ENCODE measurements at places on chromosomes 7 and 10. TPM values are rescaled to one million over a fixed set of nuclear protein-coding genes. Genes with fewer than 3 reads are reported as not detected.

- no peak for DNase-seq
These were observed 630.6 kb downstream of the KCNMA1 start for GRCh38 chr10:77006836-77007511.

DNA sequence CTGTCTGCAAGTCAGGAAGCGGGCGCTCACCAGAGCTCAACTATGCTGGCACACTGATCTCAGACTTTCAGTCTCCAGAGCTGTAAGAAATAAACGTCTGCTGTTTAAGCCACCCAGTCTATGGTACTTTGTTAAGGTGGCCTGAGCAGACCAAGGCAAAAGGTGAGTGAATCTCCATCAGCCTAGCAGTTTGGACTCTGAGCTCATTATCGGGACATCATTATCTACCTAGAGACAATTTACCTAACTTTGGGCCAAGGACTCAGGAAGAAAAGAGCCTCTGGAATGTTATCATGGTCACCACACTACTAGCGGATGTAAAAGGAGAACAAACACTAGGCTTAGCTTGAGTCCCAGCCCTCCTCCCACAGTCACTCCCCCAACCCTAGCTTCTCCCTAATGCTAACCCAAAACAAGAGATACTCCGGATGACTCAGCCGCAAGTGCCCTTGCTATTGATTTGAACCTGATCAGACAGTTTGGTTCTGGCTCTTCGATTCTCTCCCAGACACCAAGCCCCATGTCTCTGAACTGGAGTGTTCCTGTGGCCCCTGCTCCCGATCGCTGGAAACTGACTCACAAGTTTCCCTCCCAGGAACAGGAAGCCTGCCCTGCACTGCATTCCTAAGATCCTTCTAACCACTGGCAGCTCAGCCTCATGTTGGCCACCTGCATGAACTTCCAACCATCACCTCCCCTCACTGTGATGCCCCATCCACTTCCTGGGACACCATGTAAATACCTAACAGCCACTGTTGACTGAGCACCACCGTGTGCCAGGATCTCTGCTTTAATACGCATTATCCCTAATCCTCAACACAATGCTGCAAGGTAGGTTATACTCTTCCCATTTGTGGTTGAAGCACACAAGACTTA, 34.5 kb downstream of the CREB3L2 start:
- no peak for DNase-seq

DNA sequence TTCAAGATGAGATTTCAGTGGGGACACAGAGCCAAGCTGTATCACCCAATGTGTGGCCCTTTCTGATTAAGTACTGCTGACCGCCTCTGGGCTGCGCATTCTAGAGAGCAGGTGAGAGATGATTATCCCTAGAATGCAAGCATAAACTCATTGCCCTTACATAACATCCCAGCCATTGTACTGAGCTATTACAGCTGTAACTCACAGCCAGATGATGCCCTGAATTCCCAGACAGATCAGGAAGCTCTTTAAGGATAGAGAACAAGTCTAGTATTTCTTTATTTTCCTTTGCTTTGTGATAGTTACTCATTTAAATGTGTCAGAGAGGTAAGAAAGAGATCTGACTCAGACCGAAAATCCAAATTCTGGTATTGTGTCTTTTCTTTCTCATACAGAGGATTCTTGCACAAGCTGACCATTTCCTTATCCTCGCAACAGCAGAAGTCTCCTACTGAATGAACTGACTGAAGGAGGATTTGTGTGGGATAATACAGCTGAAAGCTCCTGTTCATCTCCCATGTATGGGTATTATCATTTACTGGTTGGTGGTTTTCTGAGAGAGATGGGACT, 58.4 kb downstream of the ZNF22 start:
- no peak for DNase-seq

GRCh38 chr10:128210215-128211063, 84.2 kb upstream of the MKI67 start:
- DNase-seq: peak; percentile 63

GRCh38 chr10:28294169-28294532, 8.7 kb downstream of the MPP7 start:
- DNase-seq: no peak

- no peak for DNase-seq
These were observed 73.3 kb upstream of the AGK start for GRCh38 chr7:141477865-141478264.

DNA sequence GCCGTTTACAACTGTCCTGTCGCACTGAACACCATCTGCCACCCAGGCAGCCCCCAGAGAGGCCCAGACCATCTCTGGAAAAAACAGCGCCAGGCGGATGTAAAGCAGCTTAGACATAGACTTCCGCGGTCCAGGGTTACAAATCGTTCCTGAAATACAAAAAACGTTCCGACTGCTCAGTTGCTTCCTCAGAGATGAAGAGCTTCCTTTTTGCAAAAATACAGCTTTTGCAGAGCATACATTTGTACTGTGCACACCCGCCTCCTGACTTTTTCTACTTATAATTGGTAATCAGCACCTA, 11.4 kb downstream of the DAGLB start:
- no peak for DNase-seq

GRCh38 chr7:152307902-152308301, 127.9 kb downstream of the KMT2C start:
- DNase-seq: no peak

DNA sequence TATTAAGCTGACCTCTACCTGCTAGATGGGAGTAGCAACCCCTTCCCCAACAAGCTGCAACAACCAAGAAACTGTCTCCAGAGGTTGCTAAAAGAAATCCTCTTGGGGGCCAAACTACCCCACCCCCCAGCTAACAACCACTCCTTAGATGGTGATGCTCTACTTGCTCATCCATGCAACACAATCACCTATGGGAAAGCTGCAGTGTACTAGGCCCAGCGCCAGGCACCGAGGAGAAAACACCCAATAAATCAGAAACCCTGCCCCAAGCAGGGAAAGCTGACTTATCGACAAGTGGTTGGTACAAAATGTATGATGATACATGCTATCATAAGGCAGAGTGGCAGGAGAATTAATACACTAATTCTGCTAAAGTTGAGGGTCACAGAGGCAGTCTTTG, 17.3 kb downstream of the SLC25A13 start:
- DNase-seq: no peak

GRCh38 chr7:40102897-40103296, 31.5 kb downstream of the MPLKIP start:
- no peak for DNase-seq

DNA sequence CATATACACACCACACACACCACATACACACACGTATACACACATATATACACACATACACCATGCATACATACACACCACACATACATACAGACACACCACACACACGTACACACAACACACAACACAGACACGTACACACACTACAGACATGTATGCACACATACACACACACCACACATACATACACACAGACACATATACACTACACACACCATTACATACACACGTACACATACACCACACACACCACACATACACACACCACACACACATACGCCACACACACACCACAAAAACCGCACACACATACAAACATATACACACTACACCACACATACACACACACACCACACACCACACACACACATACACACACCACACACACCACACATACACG, 161.8 kb upstream of the LANCL2 start:
- DNase-seq: no peak

DNA sequence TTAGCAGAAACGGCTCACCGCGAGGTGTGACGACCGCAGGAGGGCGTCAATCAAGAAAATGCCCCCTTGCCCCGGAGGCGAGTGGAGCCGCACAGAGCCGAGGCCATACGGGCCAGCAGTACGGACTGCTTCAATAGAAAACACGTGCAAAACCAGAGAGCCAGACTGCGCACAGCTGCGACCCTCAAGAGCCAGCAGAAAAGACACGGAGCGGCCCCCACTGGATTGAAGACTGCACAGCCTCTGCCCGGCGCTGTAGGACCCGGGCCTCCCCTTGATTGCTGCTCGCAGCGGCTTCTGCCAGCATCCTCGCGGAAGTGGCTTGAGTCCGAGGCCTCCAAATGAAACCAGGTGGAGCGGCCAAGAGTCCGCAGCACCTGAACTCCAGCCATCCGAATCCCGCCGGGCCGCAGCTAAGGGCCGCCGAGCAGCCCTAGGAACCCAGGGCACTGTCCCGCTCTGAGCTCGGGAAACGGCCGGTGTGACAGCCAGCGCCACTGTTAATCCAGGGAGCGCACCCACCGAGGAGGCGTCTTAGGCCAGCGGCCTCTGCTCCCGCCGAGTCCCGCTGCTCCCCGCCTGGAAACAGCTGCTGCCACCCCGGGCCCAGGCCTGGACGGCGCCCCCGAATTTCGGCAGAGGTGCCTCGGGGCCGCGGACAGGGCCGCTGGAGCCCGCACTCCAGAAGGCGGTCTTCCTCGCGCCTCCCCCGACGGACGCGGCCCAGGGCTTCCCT, 660 bp upstream of the HHEX start:
- DNase-seq: peak; percentile 47

- DNase-seq: no peak
These were observed 28.7 kb upstream of the ACSL5 start for GRCh38 chr10:112345202-112345601.

DNA sequence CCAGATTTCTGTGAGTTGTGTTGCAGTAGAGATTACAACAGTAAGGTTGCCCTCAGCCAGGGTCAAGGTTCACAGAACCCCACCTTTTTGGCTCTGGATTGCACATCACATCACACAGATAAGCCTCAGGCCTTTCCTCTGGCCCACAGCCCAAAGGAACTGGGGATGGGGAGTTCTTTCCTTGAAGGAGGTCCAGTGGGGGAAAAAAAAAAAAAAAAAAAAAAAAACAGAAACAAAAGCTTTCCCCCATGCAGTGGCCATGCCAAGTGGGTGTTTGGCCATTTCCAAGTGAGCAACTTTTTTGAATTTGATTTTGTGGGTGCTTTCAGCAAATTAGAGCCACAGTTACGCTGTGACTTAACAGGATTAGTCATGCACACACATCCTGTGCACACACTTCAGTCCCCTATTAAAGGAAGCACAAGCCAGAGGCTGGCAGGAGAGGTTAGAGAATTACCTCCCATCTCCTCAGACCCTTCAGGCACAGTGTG, 79.3 kb upstream of the NANOS1 start:
- no peak for DNase-seq

DNA sequence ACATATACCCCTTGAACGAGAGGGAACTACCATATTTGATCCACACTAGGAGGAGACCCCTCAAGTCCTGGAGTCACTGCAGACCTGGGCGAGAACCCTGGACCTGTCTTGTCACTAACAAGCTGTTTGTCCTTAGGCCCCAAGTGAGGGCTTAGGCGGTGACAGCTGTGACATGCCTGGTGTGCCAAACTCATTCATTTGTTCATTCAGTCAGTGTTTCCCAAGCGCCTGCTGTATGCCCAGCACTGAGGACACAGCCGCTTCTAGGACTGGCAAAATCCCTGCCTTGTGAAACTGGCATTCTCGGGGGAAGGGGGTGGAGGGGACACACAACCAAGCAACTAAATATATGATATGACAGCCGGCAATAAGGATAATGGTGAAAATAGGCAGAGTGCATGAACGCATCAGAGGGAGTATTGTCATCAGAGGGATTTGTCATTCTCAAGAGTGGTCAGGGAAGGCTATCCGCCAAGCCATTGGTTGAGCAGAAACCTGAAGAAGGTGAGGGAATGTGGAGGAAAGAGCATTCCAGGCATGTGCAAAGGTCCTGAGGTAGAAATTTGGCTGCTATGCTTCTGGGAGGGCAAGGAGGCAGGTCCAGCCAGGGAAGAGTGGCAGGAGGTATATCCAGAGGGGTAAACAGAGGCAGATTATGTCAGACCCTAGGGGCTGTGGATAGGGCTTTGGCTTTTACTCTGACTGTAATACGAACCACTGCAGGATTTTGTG, 11.0 kb downstream of the SH2B2 start:
- DNase-seq: no peak

The OR2A5 gene
- total RNA-seq: not detected

The ZNF365 gene
- total RNA-seq: 0.21 TPM

The ZNF804B gene
- total RNA-seq: not detected

The INSYN2A gene
- 0.31 TPM for total RNA-seq

The FRMPD2 gene
- total RNA-seq: 3.4 TPM

The FAM13C gene
- 26.6 TPM for total RNA-seq

The PPP1R17 gene
- not detected for total RNA-seq

The ST7 gene
- total RNA-seq: 25.4 TPM

The EVX1 gene
- total RNA-seq: 5.6 TPM

Measured in ureter (tissue), 1 donor.